ENCODE measurements at places on chromosomes 11 and 22. TPM values are rescaled to one million over a fixed set of nuclear protein-coding genes. Genes with fewer than 3 reads are reported as not detected.

GTSE1 gene
- total RNA-seq, result 27.6 TPM

SRSF8 gene
- total RNA-seq, result 7.6 TPM

DNA sequence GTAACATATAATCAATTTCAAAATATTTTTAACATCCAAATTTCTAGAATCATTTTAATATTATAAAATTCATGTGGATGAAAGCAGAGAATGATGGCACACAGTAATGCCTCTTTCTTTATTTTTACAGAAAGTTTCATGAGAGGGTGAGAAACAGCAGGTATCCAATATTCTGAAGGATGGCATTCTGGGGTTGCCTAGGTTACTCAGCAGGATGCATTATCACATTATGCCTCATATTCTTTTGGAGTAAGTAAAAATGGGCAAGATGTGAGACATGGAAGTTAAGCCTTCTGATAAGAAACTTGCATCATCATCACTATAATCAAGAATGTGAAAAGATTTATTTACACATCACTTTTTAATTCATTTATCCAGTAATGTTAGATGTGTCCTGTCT is 148.7 kb upstream of the PGR start:
- no peak for DNase-seq

- DNase-seq, result peak; percentile 55
Measured at GRCh38 chr11:65501472-65502273, 2.8 kb downstream of the MALAT1 start.

DNA sequence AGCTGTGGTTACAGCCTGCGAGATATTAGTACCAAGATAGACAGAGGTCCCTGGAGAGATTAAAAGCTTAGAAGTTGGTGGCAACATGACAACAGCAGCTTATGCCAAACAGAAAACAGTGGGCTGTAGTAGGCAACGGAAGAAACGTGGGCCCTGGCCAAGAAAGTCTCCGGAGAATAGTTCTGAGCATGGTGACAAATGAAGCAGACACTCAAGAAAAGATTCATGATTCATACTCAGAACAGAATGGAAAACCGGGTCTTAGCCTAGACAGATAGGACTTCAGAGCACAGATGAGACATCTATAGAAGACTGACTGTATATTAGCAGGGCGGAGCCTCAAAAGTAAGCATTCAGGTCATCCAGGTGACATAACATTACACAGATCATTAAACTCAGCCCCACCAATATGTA is 727.4 kb downstream of the ETS1 start:
- peak; percentile 30 for DNase-seq

- no peak for DNase-seq
Measured at GRCh38 chr11:129973068-129973467, 29.6 kb downstream of the PRDM10 start.

DNA sequence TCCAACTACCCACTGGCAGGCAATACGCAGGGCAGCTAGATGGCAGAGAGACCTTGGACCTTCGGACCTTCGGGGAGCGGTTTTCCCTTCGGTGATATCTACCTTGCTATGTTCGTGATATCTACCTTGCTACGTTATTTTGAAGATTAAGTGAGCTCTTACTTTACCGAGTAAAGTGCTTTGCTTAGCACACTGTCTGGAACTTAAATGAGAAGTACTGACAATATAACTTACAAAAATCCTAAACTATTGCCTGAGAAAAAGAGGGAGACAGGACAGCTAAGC is 1.0 kb upstream of the PRDM10 start:
- DNase-seq, result no peak

DNA sequence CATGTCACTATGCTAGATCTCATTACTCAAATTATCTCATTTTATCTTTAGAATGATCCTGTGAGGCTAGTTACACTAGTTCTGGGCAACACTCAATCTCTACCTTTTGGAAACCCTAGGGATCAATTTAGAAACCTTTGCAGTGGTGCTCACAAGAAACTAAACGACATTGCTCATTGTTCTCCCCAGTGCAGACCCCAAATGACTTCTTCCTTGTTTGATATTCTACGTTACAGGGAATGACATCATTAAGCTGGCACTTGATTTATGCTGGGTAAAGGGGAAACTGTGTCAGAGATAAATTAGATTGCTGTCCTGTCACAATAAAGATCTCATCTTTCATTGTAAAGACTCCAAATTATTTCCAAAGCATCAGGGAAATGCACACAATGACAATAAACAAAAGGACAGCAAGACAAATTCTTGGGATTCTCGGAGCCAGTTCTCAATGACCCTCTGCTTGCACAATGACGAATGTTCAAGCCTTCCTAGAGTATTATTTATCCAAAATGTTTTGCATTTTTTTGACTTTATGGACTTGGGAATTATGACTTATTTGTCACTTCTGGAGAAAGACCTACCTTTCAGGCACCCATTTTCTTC is 1121.8 kb upstream of the TENM4 start:
- DNase-seq, result no peak

GRCh38 chr11:8383627-8384026 is 119.9 kb upstream of the LMO1 start:
- DNase-seq, result no peak

GRCh38 chr11:80227915-80228314 is 787.1 kb upstream of the TENM4 start:
- DNase-seq, result no peak

GRCh38 chr22:47808886-47809620 is 1046.6 kb downstream of the TBC1D22A start:
- DNase-seq, result no peak
